Thymus (tissue), 14 donors: ENCODE measurements at places on chromosomes 3 and 15.

- no peak overlapping the region for H3K4me3 ChIP-seq
- H3K36me3 ChIP-seq = no peaks in the 10 kb centered on the region
- H3K27ac ChIP-seq = no peak overlapping the region
- H3K4me1 ChIP-seq = no peaks in the 10 kb centered on the region
Observed at GRCh38 chr15:45133561-45133920, 3.7 kb downstream of the DUOX1 start.

GRCh38 chr3:42590989-42591756 lies 513 bp downstream of the SS18L2 start:
- no peak for DNase-seq
- peak overlapping the region; percentile 75 for H3K27ac ChIP-seq
- no peaks in the 10 kb centered on the region for H3K27me3 ChIP-seq
- H3K4me3 ChIP-seq = peak overlapping the region; percentile 71
- peaks cover 21% of the 10 kb centered on the region for H3K36me3 ChIP-seq
- peaks cover 5% of the 10 kb centered on the region for H3K4me1 ChIP-seq

DNA sequence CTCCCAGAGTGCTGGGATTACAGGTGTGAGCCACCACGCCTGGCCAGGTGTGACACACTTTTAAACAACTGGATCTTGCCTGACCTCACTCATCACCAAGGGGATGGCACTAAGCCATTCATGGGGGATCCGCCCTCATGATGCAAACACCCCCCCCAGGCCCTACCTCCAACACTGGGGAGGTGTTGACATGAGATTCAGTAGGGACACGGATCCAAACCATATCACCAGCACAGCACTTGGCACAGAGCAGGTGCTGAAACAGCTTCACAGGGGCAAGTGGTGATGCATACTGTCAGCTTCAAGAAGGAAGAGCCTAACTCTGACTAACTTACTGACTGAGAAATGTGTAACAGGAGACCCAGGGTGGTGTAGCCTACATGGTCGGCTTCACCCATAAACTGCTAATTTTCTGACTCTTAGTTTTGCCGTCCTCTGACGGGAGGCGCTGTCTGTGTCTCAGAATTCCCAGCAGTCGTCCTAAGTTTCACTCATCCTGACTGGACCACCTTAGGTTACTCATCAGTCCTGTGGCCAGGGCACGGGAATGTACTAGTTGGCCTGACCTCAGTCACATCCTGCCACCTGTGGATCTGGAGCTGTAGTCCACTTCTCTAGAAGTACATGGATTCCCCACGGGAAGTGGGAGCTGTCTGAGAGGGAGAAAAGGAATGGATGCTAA lies 81.9 kb upstream of the PLXNA1 start:
- no peaks in the 10 kb centered on the region for H3K27me3 ChIP-seq
- H3K4me3 ChIP-seq = no peak overlapping the region
- no peak for DNase-seq
- no peaks in the 10 kb centered on the region for H3K4me1 ChIP-seq

- no peak overlapping the region for H3K4me3 ChIP-seq
- H3K27ac ChIP-seq = no peak overlapping the region
- no peak for DNase-seq
- no peaks in the 10 kb centered on the region for H3K36me3 ChIP-seq
- no peaks in the 10 kb centered on the region for H3K27me3 ChIP-seq
- no peaks in the 10 kb centered on the region for H3K4me1 ChIP-seq
Observed at GRCh38 chr3:114714237-114714636, 420.4 kb downstream of the TIGIT start.
